ENCODE measurements at places on chromosomes 3 and 15.

GRCh38 chr15:28060005-28060404, 39.1 kb downstream of the OCA2 start:
- no peak for DNase-seq

DNA sequence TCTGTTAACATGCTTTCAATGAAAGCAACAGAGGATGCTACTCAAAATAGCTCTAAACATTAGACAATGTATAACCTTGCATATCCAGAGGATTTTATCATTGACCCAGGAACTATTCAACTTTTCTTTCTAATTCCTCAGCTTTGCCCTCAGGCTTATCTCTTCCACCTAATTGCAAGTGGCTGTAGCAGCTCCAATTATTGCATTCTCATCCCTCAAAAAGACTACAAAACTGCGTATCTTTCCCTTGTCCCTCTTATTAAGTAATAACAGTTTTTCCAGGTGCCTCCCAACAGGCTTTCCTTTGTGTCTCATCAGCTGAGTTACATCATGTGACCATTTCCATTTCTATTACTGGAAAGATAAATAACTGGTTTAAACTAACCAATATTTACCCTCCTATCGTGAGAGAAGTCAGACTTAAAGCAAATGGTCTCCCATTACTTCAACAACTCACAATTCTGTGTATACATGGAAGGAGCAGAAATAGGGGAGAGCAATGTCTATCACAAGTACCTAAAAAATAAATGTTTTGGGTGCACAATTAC, 78.0 kb upstream of the MBNL1 start:
- no peak for DNase-seq

DNA sequence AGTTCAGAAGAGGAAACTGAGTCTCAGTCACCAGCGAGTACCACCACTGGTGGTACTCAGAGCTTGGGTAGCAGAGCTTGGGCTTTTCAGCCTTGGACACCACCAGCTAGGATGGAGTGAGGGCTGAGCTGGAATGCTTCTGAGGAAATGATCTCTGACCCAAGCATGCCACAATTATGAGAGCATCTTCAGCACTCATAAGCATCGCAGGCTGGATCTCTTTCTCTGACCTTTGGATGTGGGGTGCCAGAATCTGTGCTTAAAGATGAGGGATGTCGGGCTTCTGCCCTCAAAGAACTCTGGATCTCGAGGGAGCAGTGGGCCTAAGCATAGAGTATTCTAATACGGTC, 36.4 kb downstream of the ZNF710 start:
- DNase-seq, result no peak

GRCh38 chr3:154954757-154955156, 125.4 kb upstream of the MME start:
- DNase-seq, result peak; percentile 21

GRCh38 chr3:139109271-139109670, 64.6 kb upstream of the PRR23C start:
- no peak for DNase-seq

- DNase-seq, result no peak
Measured at GRCh38 chr3:102810937-102811336, 376.1 kb downstream of the ZPLD1 start.

GRCh38 chr3:53195066-53195450, 34.0 kb downstream of the PRKCD start:
- DNase-seq, result no peak

- DNase-seq, result no peak
Measured at GRCh38 chr3:88452228-88452627, 302.5 kb downstream of the C3orf38 start.

GRCh38 chr15:73628976-73629797, 4.0 kb downstream of the NPTN start:
- no peak for DNase-seq

DNA sequence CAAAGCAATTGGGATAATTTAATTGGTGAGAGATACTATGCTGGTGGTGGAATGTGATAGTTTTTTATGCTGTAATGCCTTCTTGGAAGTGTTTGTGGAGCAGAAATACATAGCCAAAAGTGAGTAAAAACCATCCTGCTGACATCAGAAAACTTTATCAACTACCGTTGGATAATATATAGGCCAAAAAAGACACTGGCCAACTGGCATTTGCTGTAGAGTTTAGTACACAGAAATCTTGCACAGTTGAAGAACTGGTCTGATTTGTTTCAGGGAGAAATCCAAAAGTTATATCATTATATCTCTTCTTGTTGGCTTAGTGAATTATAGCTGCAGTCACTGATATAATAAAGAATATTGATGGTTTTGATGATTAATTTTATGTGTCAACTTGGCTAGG, 507 bp upstream of the MINDY4B start:
- DNase-seq, result no peak

- no peak for DNase-seq
Measured at GRCh38 chr15:71880276-71880675, 69.9 kb downstream of the NR2E3 start.

- no peak for DNase-seq
Measured at GRCh38 chr3:15229262-15229661, 23.2 kb downstream of the CAPN7 start.

DNA sequence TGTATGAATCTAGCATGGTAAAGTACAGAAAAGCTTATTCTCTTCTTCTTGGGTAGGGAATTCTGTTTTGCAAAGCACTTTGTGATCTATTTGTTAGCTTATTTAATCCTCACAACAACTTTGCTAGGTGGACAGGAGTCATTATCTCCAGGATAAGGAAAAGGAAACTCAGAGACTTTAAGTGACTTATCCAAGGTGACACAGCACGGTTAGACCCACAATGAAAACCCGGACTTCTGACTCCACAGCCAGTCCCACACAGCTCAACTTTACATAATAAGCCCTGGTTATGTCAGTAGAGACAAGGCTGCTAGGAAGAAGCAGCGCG, 384 bp upstream of the NDUFB4 start:
- DNase-seq, result no peak

DNA sequence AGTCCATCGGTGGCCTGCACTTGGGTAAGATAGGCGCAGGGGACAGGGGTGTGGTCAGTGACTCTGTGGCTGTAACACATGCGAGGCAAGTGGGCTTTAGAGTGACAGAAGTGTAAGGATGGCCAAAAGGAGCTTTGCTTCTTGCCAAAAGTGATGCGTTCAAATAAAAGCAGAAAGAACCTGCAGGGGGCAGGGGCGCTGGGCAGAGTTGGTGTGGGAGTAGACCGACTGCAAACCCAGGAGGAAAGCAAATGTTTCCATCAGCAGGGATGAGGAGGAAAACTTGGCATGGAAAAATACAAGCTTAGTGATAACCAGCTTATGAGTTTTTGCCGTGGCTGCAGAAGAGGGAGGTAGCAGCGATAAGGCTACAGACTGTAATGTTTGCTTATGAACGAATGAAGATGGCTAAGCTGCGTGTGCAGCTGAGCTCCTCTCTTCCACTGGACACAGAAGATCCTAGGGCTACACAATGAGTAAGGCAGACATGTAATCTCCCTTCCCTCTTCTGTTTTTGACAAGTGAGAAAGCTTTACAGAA, 149.4 kb downstream of the WNT5A start:
- no peak for DNase-seq

DNA sequence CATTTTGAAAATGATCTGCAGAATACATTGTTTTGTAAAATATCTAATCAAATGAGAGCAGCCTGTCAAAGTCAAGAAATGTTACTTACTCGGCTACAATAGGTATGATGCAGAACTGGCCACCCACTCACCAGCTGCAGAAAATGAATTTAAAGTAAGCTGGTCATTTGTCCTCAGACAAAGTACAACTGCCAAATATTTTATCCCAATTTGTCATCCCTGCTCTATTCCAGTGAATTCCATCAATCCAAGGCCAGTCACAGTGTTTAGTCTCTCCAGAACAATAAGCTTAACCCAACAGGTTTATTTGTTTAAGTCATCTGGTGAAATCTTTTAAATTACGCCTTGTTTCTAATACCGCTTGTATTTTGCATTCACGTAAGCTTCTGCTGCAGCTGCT, 46.6 kb upstream of the TCF12 start:
- no peak for DNase-seq

- DNase-seq, result no peak
Measured at GRCh38 chr3:178420033-178420432, 116.2 kb upstream of the KCNMB2 start.

GRCh38 chr15:79700951-79701480, 195.8 kb downstream of the MTHFS start:
- DNase-seq, result no peak

GRCh38 chr3:189584645-189585044, 46.5 kb upstream of the TP63 start:
- DNase-seq, result no peak

- DNase-seq, result no peak
Measured at GRCh38 chr3:118818386-118818785, 216.3 kb downstream of the IGSF11 start.

DNA sequence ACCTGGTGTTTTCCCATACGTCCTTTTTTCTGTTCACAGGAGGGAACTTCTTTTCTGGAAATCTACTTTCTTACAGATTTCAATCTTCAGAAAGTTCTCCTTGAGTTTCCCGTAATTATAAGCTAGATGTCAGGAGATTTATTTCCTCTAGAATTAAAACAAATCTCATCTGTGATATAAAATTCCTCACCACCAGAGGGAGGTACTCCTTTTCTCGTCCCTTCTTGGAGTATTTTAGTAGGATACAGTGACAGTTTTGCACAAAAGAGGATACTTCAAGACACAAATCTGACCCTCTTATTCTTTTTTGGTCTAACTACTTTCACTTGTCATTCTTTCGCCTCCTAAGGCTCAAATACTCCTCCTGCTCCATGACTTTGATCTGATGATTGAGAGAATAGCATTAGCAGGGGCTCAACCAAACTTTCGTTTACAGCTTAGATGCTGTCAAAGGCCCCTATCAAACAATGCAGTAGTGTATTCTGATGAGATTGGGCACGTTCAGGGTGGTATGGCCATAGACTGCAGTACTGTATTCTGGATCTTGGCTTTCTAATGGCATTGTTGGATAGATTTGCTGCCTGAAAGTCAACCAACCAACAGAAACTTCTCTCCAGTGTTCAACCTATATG, 38.0 kb downstream of the TMEM41A start:
- peak; percentile 21 for DNase-seq

- no peak for DNase-seq
Measured at GRCh38 chr15:33218071-33218491, 23.6 kb upstream of the FMN1 start.

DNA sequence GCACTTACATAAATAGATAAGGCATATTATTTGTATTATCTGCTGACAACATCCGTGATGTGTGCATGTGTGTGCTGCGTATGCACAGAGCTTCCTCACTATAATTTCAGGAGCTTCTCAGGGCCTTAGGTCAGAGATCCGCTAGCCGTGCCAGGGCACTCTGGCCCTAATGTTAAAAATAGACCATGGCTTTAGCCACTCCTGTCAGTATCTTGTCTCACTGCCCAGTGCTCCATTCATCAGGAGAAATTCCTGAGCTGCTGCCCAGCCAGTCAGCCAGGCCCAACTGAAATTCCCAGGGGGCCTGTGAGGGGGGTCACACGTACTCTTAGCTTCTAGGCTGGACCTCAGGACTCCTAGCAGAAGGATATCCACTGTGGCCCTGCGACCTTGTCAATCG, 70.0 kb upstream of the ABHD2 start:
- DNase-seq, result no peak

- DNase-seq, result no peak
Measured at GRCh38 chr3:11779626-11780025, 67.1 kb downstream of the TAMM41 start.

- DNase-seq, result peak; percentile 14
Measured at GRCh38 chr3:141998669-141999290, 122.3 kb downstream of the ATP1B3 start.

GRCh38 chr3:42666577-42666998, 13.1 kb downstream of the ZBTB47 start:
- DNase-seq, result no peak

DNA sequence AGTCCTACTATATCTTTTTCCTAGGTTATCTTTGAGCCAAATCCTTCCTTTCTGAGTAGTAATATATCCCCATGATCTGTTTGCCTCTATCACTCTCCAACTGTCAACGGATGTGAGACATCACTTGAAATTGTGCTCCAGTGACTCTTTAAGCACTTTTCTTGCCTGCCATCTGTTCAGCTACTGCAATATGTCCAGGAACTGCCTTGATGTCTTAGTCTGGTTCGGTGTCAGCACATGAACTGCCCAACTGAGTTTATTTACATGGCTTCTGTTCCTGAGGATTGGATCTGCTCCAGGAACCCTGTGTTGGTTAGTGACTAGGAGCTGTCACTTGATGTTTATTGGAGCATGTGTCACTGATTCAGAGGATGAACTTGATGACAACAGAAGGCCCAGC, 116.5 kb downstream of the SLC9A9 start:
- no peak for DNase-seq
